ENCODE measurements at places on chromosomes 2 and 18.

DNA sequence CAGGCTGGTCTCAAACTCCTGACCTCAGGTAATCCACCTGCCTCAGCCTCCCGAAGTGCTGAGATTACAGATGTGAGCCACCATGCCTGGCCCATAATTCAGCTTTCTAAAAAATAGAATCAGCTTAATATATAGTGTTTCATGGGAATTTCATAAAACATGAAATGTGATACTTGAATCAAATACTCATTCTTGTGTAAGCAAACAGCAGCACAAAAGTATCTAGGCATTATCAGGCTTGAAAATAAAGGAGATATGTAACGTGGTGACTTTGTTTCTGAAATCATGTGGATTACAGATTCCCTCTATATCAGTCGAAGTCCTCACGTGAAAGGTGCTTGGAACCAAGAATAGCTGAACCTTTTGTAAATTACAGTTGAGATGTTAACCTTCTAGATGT lies 229.1 kb downstream of the FHOD3 start:
- no peak for DNase-seq

DNA sequence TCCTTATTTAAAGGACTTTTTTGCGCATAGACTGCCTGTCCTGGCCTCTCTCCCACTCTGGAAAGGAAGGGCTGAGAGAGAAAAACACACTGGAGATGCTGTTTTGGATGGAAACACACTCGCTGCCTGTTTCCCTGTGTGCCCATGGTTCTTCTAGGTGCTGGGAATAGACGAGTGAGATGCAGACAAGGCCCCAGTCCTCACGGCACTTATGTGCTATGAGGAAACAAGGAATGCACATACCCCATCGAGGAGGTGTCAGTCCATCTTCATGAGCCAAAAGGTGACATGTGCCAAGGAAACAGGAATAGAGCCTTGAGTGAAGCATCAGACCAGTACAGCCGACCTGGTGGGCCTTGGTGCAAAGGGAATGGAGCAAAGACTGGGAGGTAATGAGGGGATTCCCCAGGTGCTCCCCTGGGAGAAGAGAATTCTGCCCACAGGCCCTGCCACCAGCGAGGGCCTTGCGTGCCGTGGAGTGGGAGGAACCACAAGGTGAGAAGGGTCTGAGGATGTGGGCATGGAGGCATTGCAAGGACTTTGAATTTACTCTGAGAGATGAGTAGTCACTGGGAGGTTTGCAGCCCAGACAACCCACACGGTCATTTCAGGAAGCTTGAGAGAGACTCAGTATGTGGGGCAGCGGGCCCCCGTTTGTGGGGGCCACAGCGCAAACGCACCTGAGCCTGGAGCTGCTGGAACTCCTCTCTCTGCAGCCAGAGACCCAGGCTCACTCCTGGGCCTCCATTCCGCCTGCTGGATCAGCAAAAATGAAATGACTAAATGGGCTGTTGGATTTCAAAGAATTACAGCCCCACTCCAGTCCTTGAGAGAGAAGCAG lies 197.5 kb upstream of the COPS8 start:
- no peak for DNase-seq

DNA sequence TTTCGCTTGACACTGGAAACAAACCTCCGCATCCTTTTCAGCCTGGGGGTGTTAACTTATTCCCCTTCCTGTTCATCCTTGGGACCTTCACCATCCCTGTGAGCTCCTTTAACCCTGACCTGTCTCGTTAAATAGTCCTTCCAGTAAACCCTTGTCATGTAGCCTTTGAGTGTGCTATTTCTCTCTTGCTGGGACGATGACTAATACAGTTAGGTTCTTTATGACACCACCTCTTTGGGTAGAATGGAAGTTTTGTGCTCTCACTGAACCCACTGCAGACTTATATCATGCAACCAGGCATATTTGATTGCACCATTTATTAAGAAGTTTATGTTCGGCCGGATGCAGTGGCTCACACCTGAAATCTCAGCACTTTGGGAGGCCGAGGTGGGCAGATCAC lies 40.5 kb upstream of the GAREM1 start:
- no peak for DNase-seq

GRCh38 chr2:69811018-69811417 lies 18.4 kb upstream of the GMCL1 start:
- no peak for DNase-seq

- no peak for DNase-seq
Measured at GRCh38 chr2:222582928-222583327, 73.0 kb downstream of the FARSB start.

GRCh38 chr2:106868275-106868674 lies 17.7 kb downstream of the ST6GAL2 start:
- DNase-seq = no peak

GRCh38 chr2:127735044-127735443 lies 33.7 kb downstream of the SFT2D3 start:
- no peak for DNase-seq

DNA sequence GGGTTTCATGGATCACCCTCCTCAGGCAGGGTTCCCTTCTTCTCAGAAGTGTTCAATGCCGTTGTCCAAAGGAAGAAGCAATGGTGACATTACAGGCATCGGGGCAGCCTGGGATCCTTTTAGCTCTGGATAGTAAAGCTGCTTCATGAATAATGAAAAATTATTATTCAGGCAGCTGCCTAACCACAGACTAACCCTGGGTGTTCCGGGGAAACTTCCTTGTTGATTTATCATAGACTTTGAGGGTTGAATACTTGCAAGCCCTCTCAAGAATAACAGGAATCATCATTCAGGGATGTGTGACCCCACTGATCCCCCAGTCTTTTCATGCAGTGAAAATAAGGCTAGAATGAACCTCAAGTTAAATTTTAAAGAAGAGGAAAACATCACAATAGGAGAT lies 419.4 kb downstream of the MEIS1 start:
- no peak for DNase-seq

- no peak for DNase-seq
Measured at GRCh38 chr2:16999347-17000183, 333.9 kb upstream of the CYRIA start.

DNA sequence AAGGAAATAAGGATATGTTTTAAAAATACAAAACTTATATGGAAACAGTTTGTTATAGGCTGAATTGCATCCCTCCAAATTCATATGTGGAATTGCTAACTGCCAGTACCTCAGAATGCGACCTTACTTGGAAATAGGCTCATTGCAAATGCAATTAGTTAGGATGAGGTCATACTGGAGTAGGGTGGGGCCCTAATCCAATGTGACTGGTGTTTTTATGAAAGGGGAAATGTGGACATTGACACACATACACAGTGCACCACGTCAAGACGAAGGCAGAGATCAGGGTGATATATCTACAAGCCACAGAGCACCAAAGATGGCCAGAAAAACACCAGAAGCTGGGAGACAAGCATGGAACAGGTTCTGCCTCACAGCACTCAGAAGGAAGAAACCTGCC lies 494.2 kb downstream of the TSN start:
- no peak for DNase-seq

DNA sequence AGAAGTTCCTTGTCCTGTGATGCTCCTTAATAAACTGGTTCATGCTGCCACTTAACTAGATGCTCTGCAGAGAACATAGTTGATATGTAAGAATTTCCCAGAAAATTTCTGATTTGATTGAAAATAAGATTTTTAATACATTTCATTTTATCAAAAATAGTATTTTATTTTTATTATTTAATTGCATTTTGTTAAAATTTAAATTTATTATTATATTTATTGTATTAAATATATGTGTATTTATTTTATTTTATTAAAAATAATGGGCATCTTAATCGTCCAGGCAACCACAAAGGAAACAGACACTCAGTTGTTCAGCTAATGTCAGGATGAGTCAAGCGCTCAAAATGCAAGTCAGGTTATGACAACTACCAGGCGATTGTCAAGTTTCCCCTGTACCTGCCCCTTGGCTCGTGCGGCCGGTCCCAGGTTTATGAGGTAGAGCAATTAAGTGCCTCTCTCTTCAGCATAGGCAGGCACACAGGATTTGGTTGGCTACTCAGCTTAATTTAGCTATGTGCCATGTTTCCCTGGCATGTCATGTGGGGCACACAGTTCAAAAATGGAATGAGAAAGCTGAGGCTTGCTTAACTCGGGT lies 361.2 kb downstream of the RND3 start:
- DNase-seq = no peak

DNA sequence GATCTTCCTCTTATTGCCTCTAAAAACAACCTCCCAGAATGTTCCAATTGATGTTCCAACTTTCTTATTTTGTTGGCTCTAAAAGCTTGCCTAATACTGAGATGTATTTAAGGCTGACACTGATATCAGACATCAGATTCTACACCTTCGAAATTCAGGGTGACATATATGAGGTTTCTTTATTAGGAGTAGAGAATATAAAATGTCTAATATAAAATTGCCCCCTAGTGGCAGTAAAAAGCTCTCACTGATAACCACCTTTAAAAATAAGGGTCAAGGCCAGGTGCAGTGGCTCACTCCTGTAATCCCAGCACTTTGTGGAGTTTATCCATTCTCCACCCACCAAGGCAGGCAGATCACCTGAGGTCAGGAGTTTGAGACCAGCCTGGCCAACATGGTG lies 789.7 kb upstream of the SLC39A10 start:
- DNase-seq = no peak

DNA sequence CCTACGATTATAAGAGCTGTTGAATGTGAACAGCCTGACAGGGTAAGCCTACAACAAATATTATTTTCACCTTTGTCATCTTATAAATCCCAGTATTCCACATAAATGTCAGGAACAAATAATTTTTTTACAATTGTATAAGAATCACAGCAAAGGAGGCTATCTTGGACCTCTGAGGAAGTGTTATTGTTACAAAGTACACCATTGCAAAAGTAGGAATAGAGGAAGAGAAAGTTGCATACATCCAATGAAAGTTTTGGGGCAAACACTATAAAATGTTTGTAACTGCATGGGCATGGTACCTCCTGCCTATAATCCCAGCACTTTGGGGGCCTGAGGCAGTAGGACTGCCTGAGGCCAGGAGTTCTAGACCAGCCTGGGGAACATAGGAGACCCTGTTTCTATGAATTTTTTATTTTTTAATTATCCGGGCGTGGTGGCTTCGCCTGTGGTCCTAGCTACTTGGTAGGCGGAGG lies 715 bp upstream of the MEMO1 start:
- DNase-seq = no peak

- no peak for DNase-seq
Measured at GRCh38 chr2:39688181-39688580, 22.5 kb downstream of the TMEM178A start.

DNA sequence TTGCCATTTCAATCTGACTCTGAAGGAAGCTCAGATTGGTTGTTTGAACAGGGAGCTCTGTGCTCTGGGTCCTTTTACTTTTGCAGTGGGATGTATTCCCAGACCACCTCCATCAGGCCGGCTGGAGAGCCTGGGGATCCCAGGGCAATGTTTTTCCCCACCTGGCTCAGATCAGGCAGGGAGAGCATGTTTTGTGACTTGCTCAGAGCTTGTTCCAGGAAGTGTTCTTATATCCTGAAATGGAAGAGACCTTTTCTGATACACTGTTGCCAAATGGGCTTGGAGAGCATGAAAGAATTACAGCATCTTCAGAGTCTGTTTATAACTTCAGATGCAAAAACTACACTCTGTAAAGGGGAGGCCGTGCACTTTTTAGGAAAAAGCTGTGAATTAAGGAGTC lies 56.0 kb downstream of the LIPG start:
- DNase-seq = no peak

- DNase-seq = no peak
Measured at GRCh38 chr2:15313657-15314056, 247.5 kb downstream of the NBAS start.

GRCh38 chr2:203510941-203511305 lies 24.2 kb downstream of the RAPH1 start:
- no peak for DNase-seq

DNA sequence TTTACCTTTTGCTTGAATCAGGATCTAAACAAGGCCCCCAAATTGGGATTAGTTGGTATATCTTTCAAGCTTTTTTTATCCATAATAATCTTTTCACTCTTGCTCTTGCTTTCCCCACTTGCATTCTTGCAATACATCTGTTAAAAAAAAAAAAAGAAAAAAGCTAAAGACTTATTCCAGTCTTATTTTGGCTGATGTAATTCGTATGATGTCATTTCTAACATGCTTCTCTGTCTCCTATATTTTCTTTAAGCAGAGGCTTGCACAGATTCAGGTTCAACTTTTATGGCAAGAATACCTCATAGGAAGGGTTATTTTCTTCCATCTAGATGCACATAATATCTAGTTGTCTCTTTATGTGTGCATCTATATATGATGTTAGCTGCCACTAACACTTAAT lies 9.8 kb upstream of the GCFC2 start:
- no peak for DNase-seq

GRCh38 chr2:197195518-197195917 lies 115.1 kb downstream of the ANKRD44 start:
- DNase-seq = no peak

- DNase-seq = no peak
Measured at GRCh38 chr2:75896779-75897366, 186.2 kb upstream of the GCFC2 start.

GRCh38 chr2:241202681-241203080 lies 14.2 kb downstream of the ANO7 start:
- DNase-seq = no peak

- no peak for DNase-seq
Measured at GRCh38 chr2:36069074-36069473, 286.5 kb upstream of the CRIM1 start.

DNA sequence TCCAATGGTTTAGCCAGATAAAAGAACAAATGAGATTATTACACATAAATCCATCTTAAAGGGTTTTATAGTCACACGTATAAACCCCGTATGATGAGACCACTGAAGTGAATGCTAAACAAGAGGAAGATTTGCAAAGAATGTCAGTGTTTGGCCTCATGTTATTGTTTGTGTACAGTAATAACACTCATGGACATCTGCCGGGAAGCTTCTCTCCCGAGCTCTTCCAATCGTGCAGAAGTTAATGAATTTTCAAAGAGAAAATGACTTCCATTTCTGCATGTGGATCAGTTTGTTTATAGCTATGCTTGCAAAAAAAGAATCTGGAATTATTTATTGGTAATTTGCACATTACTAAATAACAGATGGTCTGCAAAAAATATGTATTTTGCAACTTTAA lies 88.5 kb upstream of the APCDD1 start:
- DNase-seq = no peak

DNA sequence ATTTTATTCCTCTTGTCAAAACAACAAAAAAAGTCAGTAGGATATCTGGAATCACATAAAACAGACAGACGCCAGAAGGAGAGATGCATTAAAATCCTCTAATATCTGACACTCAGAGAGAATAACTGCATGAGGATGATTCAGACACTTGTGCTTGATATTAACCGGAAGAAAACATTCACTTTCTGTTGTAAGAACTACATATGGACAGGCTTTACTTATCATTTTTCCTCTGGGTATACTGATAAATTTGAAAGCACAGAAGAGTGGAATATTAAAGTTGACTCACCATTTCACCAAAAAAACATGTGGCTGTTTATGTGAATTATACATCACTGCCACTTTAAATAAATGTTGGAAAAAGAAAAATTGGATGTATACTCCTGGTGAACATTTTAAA lies 589.1 kb upstream of the CDH2 start:
- no peak for DNase-seq

GRCh38 chr2:106990297-106990696 lies 104.3 kb upstream of the ST6GAL2 start:
- no peak for DNase-seq

GRCh38 chr18:79064228-79064627 lies 5.0 kb upstream of the ATP9B start:
- no peak for DNase-seq

- no peak for DNase-seq
Measured at GRCh38 chr2:160077912-160078810, 15.7 kb upstream of the PLA2R1 start.

- no peak for DNase-seq
Measured at GRCh38 chr2:12769492-12770105, 52.9 kb downstream of the TRIB2 start.

- DNase-seq = no peak
Measured at GRCh38 chr2:239926587-239927232, 98.4 kb downstream of the NDUFA10 start.

Measured in activated T-cell treated with anti-CD3 and anti-CD28 coated beads, Interleukin-2, amount 50 U/mL, for 1 hour (primary cell).